ENCODE measurements at places on chromosomes 7 and 10.

GRCh38 chr7:131873581-131873980 lies 317.2 kb upstream of the PODXL start:
- DNase-seq: no peak

DNA sequence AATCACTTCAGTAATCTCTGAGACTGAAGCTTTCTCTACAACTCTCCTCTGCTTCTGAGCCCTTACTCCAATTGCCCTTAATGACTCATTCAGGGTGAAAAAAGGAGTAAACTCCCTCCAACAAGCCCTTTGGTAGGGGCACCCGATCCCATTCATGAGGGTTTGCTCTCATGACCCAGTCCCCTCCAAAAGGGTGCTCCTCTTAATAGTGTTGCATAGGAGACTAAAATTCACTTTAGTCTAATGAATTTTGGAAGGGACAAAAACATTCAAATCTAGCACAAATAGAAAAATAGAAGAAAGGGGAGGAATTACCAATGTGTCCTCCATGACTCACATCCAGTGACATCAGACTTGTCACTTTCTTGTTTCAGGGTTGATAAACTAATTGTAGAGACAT lies 66.2 kb upstream of the CCNY start:
- no peak for DNase-seq

GRCh38 chr10:101967713-101968112 lies 88.3 kb downstream of the ARMH3 start:
- peak; percentile 24 for DNase-seq

GRCh38 chr7:114085592-114086501 lies 167.0 kb upstream of the PPP1R3A start:
- DNase-seq: peak; percentile 31

- no peak for DNase-seq
These were observed 156.9 kb upstream of the PCBD1 start for GRCh38 chr10:71045204-71045809.

GRCh38 chr10:109996225-109996624 lies 11.6 kb upstream of the ADD3 start:
- no peak for DNase-seq

DNA sequence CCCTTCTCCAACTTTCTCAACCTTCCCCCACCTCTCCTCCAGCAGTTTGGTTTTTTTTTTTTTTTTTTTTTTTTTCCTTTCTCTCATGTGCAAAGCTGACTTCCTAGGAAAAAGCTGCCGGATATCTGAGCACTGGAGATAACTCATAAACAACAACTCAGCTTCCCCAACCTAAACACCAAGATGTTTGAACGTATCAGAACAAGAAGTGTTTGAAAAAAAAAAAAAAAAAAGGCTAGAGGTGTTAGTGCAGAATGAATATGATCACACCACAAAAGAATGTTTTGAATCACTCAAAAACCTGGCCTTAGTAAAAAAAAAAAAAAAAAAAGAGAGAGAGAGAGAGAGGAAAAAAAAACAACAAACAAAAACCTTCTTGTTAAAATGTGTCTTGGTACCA lies 11.2 kb downstream of the GATA3 start:
- DNase-seq: peak; percentile 58

DNA sequence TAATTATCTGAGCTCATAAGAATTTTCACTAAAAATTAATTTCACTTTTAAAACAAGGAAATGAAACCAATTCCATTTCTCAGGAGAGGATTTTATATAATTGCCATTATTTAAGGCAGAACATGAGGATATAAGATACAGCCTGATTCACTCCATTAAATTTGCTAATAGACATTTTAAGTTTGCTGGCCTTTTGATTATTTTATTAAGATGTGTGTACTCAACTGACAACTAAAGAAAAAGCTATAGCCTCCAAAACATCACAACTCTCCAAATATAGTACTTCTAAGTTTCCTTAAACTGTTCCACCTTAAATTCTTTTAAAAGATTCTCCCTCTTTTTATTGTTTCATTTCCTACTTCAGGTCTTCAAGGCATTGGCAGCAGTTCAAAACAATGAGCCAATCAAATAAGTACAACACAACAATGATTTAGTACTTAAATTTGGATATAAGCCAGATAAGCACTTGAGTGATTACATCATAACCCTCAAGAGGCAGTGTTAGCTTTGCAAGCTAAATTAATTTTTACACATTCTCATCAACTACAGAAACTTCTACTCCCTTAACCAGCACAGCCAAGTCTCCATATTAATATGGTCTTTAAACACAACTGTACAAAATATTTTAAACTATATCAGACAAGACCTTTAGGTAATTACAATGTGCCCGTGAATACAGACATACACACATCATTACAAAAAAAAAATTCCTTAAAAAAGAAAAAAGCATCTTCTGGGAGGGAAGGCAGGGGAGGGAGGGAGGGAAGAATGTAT lies 121.8 kb downstream of the KMT2C start:
- peak; percentile 76 for DNase-seq

DNA sequence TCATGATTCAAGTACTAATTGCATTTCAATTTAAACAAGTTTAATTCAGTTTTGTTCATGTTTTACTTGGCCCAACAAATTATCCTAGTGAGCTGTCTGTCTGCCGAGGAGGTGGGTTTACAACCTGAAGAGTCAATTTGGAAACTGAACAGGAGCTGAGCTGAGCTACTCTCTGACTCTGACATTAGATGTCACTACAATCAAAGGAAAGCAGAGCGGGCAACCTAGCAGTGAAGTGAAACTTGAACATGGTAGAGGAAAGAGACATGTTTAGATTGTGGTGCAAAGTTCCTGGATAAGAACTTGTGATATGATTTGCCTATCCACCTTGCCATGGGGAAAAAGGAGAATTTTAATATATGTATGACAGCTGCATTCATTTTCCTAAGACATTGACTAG lies 9.6 kb upstream of the AGR3 start:
- peak; percentile 43 for DNase-seq

DNA sequence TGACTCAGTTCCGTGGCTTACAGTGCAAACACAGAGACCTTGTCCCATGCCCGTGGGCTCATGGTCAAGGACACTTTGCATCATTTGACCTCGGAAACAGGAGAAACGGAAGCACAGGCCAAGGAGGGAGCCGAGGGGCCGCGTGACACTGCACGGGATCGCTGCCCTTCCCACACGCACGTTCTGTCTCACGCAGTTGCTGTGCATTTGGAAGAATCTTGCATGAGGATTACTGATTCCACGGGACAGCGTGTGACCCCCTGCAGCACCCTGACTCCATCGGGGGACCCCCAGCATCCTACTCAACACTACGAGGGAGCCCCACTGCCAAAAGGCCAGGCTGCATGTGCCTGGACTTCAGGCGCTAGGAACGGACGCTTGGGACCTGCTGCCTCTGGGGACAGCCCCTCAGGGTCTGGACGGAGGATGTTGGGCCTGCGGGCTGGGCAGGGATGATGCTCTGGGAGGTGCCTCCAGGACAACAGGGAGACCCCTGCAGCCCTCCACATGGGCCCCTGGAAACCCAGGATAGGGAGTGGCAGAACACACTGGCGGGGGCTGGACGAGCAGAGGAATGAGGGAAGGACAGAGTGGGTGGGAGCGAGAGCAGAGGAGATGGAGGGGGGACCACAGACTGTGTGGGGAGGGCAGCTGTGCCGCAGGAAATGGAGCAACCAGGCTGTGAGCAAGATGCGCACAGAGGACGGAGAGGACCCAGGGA lies 222.2 kb downstream of the DNAJB6 start:
- DNase-seq: no peak

DNA sequence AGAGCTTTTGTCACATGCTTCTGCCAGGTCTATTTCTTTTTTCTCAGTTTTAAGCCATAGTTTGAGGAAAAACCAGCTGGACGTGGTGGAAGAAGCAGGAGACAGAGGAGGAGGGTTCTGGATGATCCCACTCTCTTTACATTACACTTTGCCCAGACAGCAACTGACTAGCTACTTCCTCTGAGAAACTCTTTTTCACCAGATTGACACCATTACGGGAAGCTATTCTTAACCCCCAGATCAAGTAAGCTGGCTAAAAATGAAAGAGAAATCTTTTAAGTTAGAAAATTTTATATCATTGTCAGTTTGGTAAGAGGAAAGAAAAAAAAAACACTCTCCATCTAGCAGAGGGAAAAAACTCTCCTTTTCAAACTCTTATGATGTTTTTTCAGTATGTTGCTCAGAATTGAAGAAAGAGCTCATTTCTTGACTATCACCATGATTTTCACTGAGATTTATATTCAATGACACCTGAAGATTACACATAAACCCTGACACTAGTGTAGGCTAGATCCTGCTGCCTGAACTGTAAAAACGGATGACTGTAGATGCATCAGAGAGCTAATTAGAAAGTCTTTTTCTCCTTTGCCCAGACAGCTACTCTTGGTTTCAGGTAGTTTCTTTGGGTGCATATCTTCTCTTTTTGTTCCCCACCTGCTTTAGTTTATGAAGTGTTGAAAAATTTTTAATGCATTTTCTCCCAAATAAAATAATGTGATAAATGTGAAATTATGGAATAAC lies 203.1 kb downstream of the TFEC start:
- DNase-seq: no peak

DNA sequence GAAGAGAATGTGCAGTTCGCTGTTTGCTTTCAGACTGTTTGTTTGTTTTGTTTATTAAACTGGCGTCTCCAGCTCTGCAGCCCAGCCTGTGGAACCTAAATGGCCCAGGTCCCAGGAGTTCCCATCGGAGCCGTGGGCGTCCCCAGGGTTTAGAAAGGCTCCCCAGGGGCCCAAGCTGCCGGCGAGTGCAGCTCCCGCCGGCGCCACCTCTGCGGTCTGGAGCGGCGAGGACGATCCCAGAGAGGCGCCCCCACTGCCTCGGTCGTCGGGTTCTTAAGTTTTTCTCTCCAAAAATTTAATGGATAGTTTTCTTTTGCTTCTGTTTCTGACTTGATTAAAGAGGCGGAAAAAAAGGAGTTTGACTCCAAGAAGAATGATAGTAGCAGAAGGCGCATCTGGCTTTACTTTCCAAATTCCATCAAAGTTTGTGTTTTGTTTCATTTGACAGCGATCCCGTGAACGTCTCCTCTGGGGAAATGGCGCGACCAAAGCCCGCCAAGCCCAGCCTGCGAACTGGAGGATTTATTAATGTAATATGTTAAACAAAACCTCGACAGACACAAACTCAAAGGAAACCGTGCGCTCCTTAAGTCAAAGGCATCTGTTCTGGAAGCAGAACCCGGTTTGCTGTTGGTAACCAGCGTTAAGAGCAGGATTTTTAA lies 718 bp upstream of the FZD1 start:
- DNase-seq: no peak

- DNase-seq: no peak
These were observed 35.1 kb downstream of the GUSB start for GRCh38 chr7:65946904-65947303.

- DNase-seq: no peak
These were observed 91.4 kb upstream of the MACROH2A2 start for GRCh38 chr10:69960988-69961880.

DNA sequence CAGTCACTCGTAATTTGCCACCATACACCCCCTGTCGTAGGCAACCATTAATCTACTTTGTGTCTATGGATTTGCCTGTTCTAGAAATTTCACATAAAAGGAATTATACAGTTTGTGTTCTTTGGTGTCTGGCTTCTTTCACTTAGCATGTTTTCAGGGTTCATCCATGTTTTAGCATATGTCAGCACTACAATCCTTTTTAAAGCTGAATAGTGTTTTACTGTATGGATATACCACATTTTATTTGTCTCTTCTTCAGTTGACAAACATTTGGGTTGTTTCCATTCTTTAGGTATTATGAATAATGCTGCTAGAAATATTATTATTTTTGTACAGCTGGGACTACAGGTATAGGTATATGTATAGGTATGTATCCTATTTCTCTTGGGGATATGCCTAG lies 17.4 kb upstream of the SVIL start:
- DNase-seq: no peak

DNA sequence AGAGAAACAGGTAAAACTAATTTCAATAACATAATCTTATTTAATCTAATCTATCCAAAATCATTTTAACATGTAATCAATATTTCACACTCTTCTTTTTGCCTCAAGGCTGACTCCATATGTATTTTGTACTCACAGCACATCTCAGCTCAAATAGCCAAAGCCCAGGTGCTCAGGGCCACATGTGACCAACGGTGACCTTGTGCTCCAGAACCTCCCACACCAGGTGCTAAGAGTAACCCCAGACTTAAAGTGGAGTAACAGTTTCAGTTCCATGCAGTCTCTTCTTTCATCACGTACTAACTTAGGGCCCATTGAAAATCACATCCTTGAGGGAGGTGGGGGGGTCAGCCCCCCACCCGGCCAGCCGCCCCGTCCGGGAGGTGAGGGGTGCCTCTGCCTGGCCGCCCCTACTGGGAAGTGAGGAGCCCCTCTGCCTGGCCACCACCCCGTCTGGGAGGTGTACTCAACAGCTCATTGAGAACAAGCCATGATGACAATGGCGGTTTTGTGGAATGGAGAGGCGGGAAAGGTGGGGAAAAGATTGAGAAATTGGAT lies 47.3 kb downstream of the NCAPG2 start:
- no peak for DNase-seq

Measured in RWPE1 (cell line).